ENCODE measurements at places on chromosomes 7 and 10. TPM values are rescaled to one million over a fixed set of nuclear protein-coding genes. Genes with fewer than 3 reads are reported as not detected.

Gene CYP2C8
- total RNA-seq: not detected

Gene MUC12
- total RNA-seq: 2.8 TPM

Gene TNKS2
- 30.6 TPM for total RNA-seq

GRCh38 chr10:111080224-111080623 is 3.4 kb downstream of the ADRA2A start:
- DNase-seq: no peak

- no peak for DNase-seq
These were observed 25.1 kb downstream of the DDIT4 start for GRCh38 chr10:72298592-72299519.

All from LHCN-M2 (cell line).